ENCODE measurements at places on chromosomes 5 and 9. TPM values are rescaled to one million over a fixed set of nuclear protein-coding genes. Genes with fewer than 3 reads are reported as not detected.

DNA sequence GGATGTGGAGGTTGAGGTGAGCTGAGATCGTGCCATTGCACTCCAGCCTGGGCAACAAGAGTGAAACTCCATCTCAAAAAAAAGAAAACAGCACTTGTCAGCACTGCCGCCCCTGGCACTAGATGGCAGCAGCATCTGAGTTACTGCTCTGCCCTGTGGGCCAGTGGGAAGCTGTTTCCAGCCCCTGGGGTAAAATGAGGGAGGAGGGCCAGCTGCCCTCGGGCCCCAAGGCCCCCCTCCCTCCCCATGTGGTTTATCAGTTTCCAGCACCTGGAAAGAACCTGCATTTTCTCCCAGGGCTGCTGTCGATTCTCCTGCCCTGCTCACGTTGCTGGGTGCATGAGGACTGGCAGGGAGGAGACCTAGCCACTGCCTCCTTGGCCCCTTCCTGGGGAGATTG lies 13.2 kb upstream of the CEL start:
- no peaks in the 10 kb centered on the region for H3K27me3 ChIP-seq
- peak; percentile 46 for DNase-seq
- H3K36me3 ChIP-seq, result peaks cover 4% of the 10 kb centered on the region
- no peak overlapping the region for H3K27ac ChIP-seq

DNA sequence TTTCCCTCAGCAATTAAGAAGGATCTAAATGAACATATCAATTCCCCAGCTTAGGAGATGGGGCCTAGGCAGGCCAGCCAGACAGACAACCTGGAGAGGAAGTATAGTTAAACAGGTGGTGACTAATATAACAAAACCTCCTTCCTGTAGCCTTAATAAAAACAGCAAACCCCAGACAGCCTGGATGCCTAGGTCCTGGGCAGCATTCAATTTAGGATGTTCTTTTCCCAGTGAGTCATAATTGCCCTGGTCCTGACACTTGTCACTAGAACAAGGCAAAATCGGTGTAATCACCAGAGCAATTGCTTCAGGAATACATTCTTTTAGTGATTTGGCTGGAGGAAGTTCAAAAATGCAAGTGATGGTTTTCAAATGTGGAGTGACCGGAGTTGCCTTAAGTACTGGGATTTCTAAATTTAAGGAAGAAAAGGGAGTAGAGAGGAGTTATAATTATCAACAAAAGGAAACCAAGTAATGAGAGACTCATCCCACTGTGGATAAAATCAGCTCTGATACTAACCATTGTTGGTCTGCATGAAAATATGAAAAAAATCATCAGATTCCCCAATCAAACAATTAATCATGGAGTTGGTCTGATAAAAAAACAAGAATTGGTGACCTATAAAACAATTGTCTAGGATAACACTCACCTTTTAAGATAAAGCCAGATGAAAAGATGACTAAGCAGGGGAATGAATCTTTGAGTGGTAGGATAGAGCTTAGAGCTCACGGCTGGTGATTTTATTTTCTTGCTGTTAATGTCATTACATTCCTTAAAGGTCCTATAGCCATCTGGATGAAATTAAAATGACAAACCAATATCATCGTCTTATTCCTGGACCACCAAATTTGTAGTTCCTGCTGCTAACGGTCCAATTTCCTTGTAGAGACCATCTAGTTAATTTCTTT lies 39.0 kb upstream of the TARS1 start:
- no peak overlapping the region for H3K4me3 ChIP-seq
- H3K36me3 ChIP-seq, result no peaks in the 10 kb centered on the region
- H3K4me1 ChIP-seq, result no peaks in the 10 kb centered on the region
- no peak for DNase-seq
- H3K27me3 ChIP-seq, result no peaks in the 10 kb centered on the region

DNA sequence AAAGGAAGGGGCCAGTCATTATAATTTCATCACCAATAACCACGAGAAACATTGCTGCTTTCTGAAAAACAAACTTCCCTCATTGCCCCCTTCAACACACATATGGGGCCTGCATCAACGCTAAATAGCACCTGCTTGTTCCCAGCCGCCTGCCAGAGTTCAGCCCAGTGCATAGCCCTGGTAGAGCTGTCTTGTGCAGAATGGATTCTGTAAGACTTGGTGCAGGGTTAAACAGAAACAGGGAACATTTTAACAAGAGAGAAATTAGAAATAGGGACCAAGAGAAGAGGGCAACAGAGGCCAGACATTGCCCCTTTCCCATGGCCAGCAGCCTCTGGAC lies 56.7 kb downstream of the UBE2QL1 start:
- H3K4me1 ChIP-seq, result no peaks in the 10 kb centered on the region
- H3K36me3 ChIP-seq, result no peaks in the 10 kb centered on the region
- H3K27me3 ChIP-seq, result no peaks in the 10 kb centered on the region
- H3K4me3 ChIP-seq, result no peak overlapping the region
- H3K27ac ChIP-seq, result no peak overlapping the region
- DNase-seq, result no peak

Gene FOXD4L5
- not detected for polyA plus RNA-seq

Gene TIMD4
- polyA plus RNA-seq, result not detected

DNA sequence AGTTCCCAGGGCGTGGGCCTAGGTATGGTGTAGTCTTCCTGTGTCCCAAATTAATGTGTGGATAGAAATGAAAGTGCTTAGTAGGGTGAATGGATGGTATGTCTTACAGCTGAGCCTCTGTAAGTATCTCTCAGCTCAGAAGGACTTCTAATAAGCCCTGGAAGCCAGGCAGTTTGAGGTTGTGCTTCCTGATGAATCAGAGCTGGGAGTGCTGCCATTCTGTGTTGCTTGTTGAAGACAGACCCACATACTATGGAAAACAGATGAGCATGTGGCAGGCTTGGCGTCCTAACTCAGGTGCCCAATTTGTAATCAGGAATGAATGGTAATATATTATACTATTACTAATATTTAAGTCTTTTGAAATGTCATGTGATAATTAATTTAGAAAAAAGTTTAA lies 69.8 kb downstream of the CMYA5 start:
- no peak overlapping the region for H3K27ac ChIP-seq
- H3K27me3 ChIP-seq, result no peaks in the 10 kb centered on the region
- H3K36me3 ChIP-seq, result no peaks in the 10 kb centered on the region
- no peak overlapping the region for H3K4me3 ChIP-seq
- no peaks in the 10 kb centered on the region for H3K4me1 ChIP-seq
- DNase-seq, result no peak

DNA sequence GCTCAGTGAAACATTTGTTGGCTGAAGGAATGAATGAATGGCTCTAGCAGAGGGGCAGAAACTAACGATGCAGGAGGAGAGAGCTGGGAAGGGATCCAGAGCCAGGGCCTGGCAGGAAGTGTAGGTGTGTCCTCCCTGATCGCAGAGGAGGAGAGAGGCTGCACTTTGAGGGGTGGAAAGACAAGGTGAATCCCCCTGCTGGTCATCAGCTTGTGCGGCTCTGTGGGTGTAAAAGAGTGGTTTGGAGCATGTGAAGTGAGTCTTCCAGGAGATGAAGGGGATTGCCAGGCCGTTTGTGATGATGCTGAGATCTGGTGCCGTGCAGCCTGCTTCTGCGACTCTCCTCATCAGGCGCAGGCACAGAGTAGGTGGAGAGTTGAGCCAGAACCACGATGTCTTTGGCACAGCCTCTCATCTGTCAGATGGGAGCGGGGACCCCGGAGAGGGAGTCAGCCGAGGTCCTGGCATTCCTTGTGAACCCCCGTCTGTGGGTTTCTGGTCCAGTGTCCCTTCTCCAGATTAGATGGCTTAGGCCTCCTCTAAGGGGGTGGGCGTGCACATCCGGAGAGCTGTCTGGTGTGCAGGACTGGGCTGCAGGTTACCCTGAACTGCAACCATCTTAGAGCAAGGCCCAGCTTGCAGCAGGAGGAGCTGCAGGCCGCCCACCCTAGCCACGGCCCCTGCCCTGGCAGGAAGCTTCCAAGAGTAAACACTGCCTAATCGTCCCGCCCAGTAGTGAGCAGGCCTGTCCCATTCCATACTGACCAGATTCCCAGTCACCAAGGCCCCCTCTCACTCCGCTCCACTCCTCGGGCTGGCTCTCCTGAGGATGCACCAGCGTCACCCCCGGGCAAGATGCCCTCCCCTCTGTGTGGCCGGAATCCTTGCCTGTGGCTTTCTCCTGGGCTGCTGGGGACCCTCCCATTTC lies at the start of gene ADAMTS13:
Gene ADAMTS13, plus strand, starts transcription at position 753 of the 928 bp plus-strand sequence. Its CDS starts 77 bp downstream, at position 830.
- H3K36me3 ChIP-seq, result no peaks in the 10 kb centered on the region
- H3K27me3 ChIP-seq, result no peaks in the 10 kb centered on the region
- DNase-seq, result peak; percentile 81
- no peak within 1 kb of the TSS for H3K4me3 ChIP-seq
- peak within 1 kb of the TSS; percentile 70 for H3K27ac ChIP-seq

Gene MYO10
- polyA plus RNA-seq, result 276 TPM

DNA sequence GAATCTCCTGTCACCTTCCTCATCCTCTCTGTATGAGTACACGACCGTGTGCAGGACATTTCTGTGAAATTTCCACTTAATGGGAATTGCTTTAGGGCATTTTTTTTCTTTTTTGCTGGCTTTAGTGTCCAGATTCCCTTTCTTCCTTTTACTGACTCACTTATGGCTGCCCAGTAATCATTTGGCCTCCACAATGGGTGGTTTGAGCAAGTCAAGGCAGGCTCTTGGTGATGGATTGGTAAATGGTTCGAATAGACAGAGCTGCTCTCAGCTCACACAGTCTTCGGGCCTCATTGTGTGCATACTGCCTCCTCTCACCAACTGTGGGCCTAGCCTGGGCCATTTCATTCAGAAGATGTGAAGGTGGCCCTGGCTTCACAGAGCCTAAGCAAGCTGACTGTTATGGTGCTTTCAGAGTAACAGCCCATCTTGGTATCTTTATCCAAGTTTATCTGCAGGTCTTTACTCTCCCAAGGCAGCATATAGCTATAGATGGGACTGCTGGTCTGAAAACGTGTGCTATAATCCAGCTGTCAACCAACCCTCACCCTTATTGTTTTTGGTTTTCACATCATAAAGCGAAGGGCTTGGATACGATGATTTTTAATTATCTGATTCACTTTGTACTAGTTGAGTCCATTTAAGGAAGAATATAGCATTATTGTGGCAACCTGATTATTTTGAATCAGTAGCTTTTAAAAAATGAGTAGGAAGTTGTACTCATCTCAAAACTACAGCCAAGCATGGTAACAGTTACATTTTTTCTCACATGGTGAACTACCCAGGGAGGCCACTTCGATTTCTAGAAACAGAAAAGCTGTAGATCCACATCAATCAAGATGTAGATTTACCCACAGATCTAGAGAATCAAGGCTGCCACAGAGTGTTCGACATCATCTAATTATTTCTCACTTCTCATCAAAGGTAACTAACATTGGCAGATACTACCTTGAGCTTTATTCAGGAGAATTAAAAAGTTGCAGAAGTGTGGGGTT lies 50.4 kb upstream of the CKMT2 start:
- H3K4me3 ChIP-seq, result no peak overlapping the region
- H3K27me3 ChIP-seq, result no peaks in the 10 kb centered on the region
- H3K4me1 ChIP-seq, result peaks cover 9% of the 10 kb centered on the region
- H3K27ac ChIP-seq, result no peak overlapping the region
- no peak for DNase-seq
